ENCODE measurements at places on chromosomes 12 and 14. TPM values are rescaled to one million over a fixed set of nuclear protein-coding genes. Genes with fewer than 3 reads are reported as not detected.

ZDHHC22 gene
- not detected for total RNA-seq

MUCL1 gene
- 1.5 TPM for total RNA-seq

GRCh38 chr12:61365001-61365400, 895.2 kb upstream of the USP15 start:
- no peak for DNase-seq

DNA sequence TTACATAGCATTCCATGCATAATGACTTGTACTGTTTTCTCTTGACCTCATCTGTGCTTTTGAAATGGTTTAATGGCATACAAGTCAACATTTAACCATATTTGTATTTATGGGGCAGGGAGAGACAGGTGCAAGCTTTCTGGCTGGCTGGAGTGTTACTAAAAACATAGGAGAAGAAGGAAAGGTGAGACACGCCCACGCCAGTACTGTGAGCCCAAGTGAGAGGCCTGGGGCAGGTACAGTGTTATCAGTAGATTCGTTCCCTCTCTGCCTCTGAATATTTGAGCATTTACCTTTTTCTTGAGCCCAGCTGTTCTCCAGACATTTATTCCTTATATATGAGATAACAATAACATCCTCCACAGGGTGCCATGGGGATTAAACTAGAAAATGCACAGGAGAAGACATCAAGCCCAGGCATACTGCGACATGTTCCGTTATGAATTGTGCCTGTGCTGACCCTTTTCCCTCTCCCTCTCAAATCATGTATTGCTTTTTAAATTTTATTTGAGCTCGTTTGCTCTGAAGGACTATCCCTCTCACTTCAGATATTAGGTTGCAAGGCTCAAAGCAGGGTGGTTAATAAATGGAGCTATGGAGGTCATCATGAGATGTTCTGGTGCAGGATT, 34.6 kb upstream of the TUBA1C start:
- DNase-seq, result no peak

- no peak for DNase-seq
These were observed 5.2 kb downstream of the KRT86 start for GRCh38 chr12:52279422-52280318.

ATP5F1B gene
- 249 TPM for total RNA-seq

- DNase-seq, result no peak
These were observed 728.8 kb downstream of the RPS29 start for GRCh38 chr14:48857366-48857765.
